ENCODE measurements at places on chromosomes 6 and 20.

GRCh38 chr20:21273755-21274386, 29.3 kb upstream of the XRN2 start:
- DNase-seq, result no peak

GRCh38 chr20:62297449-62298227, 5.2 kb upstream of the ADRM1 start:
- no peak for DNase-seq

DNA sequence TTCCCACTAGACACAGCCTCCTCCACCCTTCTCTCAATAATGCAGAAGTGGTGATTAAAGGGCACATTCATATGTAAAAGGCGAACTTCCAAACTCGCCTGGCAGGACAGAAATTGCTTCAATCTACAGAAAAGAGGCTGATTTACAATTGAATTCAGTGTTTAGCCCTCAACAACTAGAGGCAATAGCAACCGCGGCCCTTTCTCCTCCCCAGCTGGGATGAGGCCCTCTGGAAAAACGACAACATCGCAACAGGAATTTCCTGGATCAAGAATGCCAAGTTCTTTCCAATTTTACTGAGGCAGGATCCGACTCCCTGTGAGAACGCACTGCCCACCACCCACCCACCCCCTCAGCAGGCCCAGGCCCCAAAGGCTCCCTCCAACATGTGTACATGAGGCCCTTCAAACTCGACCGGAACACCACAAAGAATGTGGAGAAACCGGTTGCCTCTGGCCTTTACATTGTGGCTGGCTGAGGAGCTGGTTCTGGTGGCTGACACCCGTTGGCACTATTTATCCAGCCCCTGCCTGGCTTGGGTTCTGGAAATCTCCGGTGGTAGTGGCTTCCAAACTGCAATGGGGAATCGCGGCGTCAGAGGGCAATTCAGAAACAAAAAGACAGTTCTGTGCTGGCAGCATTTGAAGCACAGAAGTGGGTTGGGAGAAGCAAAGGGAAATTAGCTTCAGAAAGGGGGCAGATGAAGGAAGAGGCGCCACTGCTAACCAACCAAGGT, 36.8 kb downstream of the ZMYND8 start:
- no peak for DNase-seq

- no peak for DNase-seq
Measured at GRCh38 chr20:50514750-50515149, 4.6 kb downstream of the PTPN1 start.

All from activated CD8-positive, alpha-beta memory T cell treated with anti-CD3 and anti-CD28 coated beads for 1 hour (primary cell).